ENCODE measurements at places on chromosomes 12 and 14.

GRCh38 chr12:34377243-34378035 lies 355.1 kb downstream of the ALG10 start:
- DNase-seq: no peak

- peak; percentile 21 for DNase-seq
Observed at GRCh38 chr12:98213556-98213955, 301.8 kb upstream of the TMPO start.

GRCh38 chr14:64720131-64720576 lies 15.9 kb downstream of the PLEKHG3 start:
- peak; percentile 5 for DNase-seq

DNA sequence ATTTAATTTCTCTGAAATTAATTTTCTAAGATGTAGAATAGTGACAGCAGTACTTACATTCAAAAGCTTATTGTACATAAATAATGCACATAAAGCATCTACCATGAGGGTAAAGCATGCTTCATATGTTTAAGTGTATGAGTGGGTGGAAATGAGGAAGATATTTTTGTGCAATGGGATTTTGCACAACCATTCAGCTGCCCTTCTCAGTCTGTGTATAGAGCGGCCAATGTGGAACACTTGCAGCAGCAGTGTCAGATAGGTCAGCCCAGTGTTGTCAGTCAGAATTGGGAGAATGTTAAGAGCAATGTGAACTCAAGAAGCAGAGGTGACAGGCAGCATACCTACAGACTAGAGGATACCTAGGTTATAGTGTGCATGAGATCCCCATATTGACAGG lies 72.5 kb upstream of the ATP2B1 start:
- no peak for DNase-seq

DNA sequence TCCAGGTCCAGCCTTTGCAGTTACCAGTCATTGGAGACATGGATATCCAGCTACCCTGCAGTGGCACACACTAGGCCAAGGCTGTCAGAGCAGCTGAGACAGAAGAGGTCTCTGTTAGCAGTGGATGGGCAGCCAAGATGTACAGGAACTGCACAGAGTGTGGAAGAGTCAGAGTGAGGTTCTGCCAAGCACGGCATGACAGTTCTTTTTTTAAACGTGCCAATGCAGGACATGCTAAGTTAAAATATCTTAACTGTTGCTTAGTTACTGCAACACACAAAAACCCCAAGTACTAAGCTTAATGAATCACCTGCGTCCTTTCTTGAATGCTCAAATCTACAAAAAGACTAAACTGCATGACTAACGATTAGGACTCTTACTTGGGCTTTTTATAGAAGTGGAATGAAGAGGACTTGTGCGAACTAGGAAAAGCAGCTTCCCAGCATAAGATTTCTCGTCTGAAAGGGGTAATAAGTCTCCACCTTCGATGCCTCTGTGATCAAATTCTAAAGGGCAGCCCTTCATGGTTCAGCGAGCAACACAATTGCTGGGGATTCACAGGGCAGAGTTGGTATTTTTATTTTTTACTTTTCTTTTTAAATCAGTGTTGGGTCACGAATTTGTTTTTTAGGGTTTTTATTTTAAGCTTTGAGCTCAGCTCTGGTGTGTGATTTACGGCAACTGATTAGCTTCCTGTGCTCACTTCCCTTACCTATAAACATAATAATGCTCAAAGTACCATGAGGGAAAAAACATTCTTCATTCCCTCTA lies 20.6 kb downstream of the MAPK1IP1L start:
- no peak for DNase-seq
